M059J (cell line): ENCODE measurements at places on chromosomes 13 and 19.

DNA sequence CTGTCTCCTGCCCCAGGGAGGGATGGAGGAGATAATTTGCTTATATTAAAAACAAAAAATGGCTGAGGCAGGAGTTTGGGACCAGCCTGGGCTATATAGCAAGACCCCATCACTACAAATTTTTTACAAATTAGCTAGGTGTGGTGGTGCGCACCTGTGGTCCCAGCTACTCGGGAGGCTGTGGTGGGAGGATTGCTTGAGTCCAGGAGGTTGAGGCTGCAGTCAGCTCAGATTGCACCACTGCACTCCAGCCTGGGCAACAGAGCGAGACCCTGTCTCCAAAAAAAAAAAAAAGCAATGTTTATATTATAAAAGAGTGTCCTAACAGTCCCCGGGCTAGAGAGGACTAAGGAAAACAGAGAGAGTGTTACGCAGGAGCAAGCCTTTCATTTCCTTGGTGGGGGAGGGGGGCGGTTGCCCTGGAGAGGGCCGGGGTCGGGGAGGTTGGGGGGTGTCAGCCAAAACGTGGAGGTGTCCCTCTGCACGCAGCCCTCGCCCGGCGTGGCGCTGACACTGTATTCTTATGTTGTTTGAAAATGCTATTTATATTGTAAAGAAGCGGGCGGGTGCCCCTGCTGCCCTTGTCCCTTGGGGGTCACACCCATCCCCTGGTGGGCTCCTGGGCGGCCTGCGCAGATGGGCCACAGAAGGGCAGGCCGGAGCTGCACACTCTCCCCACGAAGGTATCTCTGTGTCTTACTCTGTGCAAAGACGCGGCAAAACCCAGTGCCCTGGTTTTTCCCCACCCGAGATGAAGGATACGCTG lies 184.0 kb downstream of the KDM4B start:
- DNase-seq = no peak

DNA sequence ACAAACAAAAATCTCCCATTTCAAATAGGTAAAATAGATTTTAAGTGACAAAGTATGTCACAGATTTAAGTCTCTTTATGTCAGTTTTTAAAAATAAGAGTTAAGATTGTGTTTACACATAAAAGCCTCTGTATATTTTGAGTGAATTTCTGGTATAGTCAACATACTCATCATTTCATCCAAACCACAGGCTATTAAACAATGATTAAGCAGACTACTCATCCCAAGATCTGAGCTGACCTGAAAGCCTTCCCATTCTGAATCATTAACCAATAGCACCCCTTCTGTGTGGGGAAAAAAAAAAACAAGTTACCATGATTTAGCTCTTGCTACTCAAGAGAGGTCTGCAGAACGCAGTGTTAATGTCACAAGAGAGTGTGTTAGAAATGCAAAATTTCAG lies 284.4 kb upstream of the NBEA start:
- DNase-seq = peak; percentile 88

- peak; percentile 45 for DNase-seq
Measured at GRCh38 chr13:39144941-39145533, 106.8 kb downstream of the NHLRC3 start.

GRCh38 chr19:42132851-42133528 lies 744 bp upstream of the POU2F2 start:
- peak; percentile 43 for DNase-seq

- peak; percentile 88 for DNase-seq
Measured at GRCh38 chr13:42720113-42720857, 61.1 kb upstream of the FAM216B start.

DNA sequence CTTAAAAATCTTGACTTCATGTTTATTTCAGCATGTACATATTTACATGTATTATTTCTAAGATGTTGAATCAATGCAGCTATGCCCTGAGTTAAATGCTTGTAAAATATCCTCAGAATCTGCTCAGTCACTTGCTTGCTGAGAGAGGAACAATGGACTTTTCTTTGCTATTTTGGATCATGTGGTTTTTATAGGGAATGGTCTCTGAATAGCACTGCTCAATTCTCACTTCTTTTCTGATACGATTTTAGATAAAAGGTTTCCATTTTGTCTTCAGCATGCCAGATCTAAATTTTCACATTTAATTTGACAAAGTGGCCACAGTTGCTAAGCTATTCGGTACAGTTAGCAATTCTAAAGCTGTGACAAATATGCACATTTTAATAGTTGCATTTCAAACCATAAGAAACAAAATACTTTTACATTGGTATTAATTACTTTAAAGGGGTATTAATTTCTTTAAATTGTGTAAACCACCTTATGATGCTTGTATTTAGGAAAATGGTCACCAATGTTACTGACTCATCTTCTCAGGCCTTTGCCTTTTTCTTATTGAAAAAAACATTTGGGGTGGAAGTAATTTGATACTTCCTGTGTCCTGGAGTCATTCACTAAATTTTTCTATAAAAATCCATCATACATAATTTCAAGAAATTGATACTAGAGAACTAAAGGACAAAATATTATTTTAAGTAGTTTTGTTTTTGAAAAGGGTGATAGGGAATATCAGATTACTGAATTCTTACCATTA lies 113.5 kb downstream of the MYO16 start:
- DNase-seq = no peak

- DNase-seq = no peak
Measured at GRCh38 chr19:4258181-4258580, 11.3 kb downstream of the YJU2 start.

DNA sequence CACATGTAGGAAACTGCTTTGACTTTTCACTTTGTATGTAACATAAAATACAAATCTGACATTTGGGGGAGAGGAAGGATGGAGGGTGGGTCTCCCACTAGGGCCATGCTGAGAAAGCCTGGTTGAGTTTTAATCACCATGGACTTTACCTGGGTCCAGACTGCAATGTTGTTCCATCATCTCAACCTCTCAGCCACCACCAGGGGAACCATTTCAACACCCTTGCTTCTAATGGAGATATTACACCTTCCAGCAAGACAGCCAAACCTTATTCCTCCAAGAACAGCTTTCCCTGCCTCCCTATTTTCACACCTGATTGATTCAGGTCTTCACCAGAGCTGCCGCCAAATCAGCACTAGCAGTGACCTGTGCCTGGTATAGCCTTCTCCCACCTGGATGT lies 56.0 kb downstream of the ZAR1L start:
- no peak for DNase-seq

DNA sequence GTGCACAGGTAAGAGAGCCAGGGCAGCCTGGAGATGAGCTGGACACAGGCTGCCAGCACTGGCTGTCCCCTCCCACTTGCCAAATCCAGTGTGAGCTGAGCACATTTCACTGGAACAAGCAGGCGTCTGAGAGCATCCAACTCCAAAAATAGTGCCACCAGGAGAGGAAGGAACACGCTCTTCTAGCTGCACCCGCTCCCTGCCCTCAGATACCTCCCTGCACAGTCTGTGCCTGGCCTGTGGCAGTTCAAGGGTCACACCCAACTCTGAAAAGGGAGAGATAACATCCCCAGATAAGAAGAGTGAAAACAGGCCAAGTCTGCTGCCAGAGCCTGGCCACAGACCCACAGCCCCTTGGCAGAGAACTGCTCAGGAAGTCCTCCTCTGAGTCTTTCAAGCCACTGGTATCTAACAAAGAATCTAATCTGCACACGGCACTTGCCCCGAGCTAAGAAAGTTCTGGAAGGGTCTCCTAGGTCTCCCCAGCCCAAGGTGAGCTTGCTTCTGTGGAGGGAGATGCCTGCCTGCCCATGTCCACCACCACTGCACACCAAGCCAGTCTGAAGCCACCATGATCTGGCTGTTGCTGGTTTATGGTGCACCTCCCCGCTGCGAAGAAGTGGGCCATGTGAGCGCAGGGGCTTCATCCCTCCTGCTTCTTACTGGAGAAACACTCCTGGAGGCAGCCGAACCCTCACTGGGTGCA lies 14.7 kb downstream of the ELL start:
- peak; percentile 69 for DNase-seq

DNA sequence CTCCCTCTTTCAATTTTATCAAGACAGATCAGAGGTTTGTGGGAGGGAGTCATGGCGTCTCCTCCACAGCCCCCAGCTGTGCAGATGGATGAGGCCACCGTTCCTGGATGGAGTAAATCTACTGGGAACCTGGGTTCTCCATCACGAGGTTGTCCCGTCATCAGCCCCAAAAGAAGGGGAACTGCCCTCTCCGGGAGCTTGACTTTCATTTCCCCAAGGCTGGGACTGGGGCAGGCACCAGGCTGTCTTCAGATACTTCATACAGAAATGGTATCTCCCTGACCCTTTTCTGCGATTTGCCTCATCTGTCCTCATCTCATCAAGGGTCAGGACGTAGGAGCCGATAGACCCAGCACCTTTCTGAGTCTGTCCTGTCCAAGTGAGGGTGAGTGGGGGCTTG lies 9.8 kb downstream of the LILRB2 start:
- no peak for DNase-seq

GRCh38 chr19:41552558-41552957 lies 23.4 kb upstream of the CEACAM21 start:
- no peak for DNase-seq

GRCh38 chr19:4055209-4055552 lies 11.5 kb downstream of the ZBTB7A start:
- DNase-seq = no peak

DNA sequence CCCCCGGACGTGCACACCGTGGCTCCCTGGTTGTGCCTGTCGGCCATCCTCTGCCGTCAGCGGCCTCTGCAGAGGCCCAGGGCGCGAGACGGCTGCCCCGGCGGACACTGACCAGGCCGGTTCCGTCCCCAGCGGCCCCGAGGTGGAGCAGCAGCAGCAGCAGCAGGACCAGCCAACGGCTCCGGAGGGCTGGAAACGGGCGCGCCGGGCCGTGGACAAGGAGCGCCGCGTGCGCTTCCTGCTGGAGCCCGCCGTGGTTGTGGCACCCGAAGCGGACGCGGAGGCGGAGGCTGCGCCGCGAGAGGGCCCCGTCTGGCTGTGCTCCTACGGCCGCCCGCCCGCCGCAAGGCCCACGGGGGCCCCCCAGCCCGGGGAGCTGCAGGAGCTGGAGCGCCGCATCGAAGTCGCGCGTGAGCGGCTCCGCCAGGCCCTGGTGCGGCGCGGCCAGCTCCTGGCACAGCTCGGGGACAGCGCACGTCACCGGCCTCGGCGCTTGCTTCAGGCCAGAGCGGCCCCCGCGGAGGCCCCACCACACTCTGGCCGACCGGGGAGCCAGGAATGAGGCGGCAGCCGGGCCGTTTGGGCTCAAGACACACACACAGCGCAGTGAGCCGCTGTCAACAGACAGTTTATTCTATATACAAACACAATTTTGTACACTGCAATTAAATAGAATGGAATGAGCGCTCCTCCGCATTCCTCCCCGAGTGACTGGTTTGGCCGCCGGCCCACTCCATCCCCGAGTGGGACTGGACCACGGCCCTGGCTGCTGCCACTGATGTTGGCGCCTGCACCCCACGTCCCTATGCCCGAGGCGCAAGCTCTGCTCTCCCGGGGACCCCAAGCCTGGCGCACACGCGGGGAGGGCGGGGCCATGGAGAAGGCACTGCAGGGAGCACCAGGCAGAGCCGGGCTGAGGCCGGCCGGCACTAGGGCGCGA lies 9.1 kb downstream of the GRIN3B start:
- no peak for DNase-seq

DNA sequence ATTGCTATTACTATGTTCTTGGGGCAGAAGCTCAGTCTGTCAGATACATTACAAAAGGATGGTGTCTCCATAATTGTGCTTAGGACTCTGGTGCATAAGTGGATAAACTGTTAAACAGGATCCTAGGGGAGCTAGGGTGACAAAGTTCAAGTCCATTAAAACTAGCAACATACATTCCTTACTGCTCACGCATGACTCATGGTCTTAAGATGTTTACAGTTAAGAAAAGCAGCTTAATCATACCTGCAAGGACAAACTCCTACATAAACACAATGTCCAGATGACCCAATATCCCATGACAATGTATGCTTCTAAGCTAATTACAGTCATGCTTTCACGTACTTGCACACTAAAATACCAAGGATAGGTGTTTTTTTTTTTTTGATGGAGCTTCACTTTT lies 3.5 kb upstream of the ZNF701 start:
- DNase-seq = peak; percentile 77

- DNase-seq = no peak
Measured at GRCh38 chr13:28991764-28992163, 171.6 kb downstream of the MTUS2 start.

- DNase-seq = no peak
Measured at GRCh38 chr13:93304134-93304533, 77.5 kb downstream of the GPC6 start.

- DNase-seq = peak; percentile 44
Measured at GRCh38 chr13:85700906-85701305, 98.3 kb downstream of the SLITRK6 start.

DNA sequence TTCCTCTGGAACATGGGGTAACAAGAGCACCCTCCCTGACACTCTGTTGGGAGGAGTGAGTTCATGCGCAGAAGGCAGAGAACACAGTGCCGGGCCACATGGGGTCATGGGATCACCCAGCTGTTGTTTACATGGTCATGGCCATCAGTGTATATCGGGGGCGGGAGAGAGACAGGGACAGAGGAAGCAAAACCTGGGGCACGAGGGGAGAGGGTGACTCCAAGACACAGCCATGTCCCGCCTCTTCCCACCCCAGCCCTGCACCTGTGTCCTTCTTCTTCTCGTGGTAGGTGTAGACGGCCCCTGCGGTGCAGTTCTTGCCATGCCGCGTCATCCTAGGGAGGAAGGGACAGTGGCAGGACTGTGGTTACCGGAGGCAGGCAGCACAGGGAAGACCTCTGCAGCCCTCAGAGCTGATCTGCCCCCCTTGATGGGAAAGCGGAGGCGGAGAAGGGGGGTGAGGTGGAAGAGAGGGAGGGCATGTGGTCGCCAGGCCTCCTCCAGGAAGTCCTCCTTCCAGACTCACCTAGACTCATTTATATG lies 19.9 kb downstream of the NOSIP start:
- no peak for DNase-seq

DNA sequence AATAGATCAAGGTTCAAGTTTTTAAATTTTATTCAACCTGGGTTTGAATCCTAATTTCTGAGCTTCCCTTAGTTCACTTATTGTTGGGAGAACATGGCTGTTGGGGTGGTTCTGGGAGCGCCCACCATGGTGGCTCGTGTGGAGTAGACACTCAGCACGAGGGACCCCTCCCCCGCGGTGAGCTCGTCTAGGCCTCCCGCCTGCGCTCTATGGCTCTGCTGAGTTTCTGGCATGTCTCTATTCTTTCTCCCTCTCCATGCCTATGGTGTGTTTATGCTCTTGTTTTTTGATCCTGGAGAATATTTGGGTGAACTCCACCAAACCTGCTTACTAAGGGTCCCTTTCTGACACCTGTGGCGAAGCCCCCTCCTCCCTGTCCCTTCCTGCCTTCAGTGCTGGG lies 1.6 kb upstream of the EPN1 start:
- no peak for DNase-seq

- no peak for DNase-seq
Measured at GRCh38 chr13:23583491-23583890, 13.3 kb downstream of the TNFRSF19 start.

GRCh38 chr13:112902101-112902651 lies 66.8 kb upstream of the MCF2L start:
- no peak for DNase-seq

DNA sequence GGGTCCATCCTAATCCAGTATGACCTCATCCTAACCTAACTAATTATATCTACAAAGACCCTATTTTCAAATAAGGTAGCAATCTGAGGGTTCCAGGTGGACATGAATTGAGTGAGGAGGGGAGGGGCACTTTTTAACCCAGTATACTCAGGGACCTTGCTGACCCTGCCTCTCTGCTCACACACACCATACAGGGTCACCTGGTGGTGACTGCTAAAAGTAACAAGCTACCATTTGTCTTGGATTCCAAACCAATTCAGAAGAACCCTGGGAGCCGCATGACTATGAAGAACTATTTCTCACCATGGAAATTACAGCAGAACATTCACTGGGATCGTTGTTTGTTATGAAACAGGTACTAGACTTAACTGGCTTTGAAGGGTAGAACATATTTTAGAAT lies 151.9 kb downstream of the LACC1 start:
- no peak for DNase-seq
